Fibroblast of the aortic adventitia (primary cell): ENCODE measurements at places on chromosomes 1 and 21.

DNA sequence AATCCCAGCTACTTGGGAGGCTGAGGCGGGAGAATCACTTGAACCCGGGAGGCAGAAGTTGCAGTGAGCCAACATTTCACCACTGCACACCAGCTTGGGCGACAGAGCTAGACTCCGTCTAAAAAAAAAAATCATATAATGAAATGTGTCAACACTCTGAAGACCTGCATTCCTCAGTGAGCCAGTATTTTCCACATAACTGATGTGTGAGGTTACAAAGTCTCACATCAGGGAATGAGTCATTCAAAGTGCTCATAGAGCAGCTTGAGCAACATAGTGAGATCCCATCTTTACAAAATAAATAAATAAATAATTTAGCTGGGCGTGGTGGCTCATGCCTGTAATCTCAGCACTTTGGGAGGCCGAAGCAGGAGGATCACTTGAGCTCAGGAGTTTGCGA lies 65.5 kb downstream of the CASZ1 start:
- DNase-seq, result peak; percentile 57

DNA sequence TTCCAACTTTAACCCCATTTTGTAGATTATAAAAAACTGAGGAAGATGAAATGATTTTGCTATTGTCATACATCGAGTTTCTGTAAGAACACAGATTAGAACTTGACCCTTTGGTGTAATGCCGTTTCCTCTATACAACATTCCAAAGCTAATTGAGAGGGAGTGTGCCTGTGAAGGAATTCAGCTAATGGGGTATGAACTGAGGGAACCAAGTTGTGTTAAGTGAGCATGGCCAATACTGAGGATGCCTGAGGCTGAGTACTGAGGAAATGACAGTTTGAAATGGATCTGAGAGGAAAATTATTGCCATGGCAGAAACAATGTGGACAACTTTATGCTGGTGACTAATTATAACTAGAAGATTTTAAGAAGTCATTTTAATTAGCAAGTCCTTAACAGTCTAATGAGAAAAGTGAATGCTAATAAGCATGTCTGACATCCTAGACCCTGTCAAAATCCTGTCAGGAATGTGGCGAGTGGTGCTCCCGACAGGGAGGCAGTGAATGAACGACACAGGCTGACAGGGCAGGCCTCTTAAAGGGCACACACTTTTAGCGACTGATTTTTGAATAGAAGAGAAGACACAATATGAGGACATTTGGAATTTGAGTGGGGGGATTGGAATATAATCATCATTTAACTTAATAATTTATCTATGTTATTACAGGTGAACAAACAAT lies 262.5 kb downstream of the HLX start:
- DNase-seq, result no peak

- DNase-seq, result peak; percentile 69
Measured at GRCh38 chr1:168469690-168470089, 74.1 kb downstream of the XCL2 start.

GRCh38 chr1:29527314-29528004 lies 291.1 kb downstream of the PTPRU start:
- no peak for DNase-seq

DNA sequence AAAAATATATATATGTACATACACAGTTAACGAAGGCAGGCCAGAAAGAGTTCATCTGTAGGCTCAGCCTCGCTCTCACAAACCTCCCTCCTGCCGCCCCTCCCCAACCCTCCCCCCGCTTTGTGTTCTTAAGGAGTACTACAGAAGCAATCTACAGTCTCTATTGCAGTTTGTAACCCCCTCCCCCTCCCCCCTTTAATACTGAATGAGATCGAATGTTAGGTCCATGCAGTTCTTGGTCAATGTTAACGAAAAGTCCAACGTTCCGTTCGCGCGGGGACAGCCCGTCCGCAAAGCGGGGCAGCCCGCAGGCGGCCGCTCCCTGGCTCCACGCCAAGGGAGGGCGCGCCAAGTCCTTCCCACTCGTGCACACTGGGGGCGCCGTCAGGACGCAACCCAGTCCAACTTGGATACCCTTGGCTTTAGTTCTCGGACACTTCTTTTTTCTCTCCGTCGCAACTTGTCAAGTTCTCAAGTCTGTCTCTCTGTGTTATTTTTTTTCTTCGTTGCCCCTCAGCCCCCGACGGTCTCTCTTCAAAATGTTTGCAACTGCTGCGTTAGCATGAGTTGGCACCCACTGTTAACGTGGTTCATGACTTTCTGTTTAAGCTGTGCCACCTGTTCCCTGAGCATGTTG lies 2.2 kb downstream of the JUN start:
- DNase-seq, result peak; percentile 77

DNA sequence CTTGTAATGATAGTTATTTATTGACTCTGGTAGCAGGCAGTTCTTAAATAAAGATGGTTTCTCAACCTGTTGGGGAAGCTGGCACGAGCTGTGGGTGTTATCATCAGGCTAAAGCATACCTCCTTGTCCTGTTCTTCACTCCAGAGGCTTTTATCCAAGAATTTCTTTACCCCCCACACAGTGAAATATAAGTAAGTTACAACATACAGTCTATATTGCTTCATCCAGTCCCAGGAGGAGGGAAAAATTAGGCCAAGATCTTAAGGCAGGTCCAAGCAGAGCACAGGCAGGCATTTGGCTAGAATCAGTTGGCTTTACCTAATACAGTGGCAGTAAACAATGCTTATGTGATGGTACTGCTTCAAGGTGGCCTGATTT lies 6.3 kb downstream of the TMEM81 start:
- DNase-seq, result peak; percentile 69

DNA sequence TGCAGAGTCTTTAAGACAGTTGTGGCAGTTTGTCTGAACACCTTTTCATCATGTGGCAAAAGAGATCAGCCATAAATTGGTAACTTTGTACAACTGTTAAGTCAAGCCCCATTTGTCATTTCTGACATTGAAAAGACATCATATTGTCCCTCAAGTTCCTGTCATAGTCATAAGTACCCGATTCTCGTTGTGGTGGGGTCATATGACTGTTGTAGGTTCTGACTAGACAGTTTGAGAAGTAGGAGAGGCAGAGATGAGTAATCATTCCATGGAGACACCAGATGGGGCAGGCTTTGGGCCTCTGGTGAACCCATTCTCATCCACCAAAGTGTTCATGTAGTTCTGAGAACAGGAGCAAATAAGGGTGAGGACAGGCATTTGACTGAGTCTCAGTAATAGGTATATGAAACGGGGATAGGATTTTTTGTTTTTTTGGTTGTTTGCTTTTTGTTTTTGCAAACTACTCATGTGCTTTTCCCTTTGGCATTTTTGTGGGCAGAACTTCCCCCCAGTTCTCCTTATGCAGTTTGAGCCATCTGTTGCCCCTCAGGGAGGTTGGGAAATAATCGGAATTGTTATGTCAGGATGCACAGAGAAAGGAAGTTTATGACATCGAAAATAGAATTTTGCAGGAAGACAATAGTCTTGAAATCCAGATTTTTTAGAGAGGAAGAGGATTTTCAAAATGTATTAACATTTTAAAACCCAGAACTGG lies 86.9 kb upstream of the KCNE2 start:
- no peak for DNase-seq

DNA sequence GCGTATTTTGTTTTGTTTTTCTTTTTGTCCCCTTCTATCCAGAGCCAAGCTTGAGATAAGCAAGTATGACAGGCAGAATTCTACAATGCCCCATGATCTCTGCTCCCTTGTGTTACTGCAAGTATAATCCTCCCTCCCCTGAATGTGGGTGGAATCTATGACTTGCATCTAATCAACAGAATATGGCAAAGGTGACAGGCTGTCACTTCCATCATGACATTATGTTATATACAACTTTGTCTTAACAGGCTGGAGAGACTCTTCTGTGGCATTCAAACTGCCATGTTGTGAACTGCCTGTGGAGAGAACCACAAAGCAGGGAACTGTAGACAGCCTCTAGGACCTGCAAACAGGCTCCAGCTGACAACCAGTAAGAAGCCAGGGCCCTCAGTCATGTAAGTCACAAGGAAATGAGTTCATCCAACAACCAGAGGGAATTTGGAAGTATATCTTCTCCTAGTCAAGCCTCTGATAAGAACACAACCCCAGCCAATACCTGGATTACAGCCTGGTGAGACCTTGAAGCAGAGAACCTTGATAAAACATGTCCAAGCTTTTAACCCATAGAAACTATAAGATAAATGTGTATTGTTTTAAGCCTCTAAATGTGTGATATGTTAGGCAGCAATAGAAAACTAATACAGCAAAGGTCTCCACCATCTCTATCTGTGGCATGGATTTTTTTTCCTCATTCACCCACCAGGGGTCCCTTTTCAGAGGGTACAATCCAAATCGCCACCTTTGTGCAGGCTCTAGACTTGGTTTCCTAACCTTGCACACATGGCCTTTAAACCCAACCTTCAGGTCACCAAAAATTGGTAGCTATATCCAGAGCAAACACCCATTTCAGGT lies 5.7 kb upstream of the C1orf162 start:
- no peak for DNase-seq

GRCh38 chr1:156937883-156938282 lies 17.5 kb downstream of the LRRC71 start:
- DNase-seq, result no peak

- no peak for DNase-seq
Measured at GRCh38 chr1:48229317-48229716, 6.8 kb downstream of the SLC5A9 start.

DNA sequence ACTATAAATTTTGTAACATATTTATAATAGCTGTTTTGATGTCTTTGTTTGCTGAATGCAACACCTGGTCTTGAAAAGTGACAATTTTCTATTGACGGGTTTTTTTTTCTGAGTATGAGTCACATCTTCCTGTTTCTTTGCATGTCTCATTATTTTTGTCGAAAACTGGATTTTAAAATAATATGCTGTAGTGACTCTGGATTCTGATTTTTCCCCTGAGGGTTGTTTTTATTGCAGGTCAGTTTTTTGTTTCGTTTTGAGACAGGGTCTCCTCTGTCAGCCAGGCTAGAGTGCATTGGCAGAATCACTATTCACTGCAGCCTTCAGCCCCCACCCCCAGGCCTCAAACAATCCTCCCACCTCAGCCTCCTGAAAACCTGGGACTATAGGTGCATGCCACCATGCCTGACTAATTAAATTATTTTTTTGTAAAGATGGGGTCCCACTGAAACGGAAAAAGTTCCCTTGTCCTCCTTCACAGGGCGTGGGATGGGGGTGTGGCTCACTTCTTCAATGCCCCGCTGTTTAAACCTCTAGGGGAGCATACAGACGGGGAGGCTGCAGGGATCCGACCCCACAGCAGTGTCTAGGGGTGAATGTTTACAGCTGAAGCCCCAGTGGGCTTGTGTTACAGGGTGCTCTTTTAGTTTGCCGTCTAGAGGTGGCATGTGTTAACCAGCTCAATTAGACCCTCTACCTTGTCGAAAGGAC lies 11.3 kb upstream of the PPIE start:
- no peak for DNase-seq

- DNase-seq, result peak; percentile 77
Measured at GRCh38 chr1:100866041-100866900, 28.4 kb downstream of the EXTL2 start.

DNA sequence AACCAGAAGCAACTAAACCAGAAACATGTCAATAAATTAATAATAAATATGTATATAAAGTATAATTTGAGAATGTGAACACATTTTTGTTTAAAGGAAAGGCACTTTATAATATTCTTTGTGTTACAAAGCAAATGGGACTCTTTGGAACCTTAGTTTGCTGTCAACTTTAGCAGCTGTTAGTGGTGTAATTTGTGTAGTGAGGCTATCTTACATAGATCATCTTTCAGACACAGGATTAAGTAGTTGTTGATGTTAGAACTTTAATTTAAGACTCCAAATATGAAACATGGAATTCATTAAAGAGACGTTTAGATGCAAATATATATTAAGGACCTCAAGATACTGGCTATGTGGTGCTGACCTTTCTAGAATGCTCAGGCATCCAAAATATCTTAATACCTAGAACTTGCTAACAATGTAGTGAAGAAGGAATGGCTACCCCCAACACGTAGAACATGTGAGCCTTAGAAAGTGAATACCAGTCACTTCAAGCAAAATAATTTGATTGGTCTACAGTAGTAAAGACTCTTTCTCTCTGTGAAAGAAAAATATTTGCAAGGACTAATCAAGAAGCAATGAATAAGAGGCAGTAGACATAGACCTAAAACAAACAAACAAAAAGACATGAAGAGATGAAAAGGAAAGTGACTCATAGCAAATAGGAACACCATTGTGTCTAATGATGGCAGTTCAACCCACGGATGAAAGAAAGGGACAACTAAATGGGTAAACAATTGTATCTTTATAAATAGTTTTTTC lies 811.4 kb downstream of the USP25 start:
- no peak for DNase-seq

GRCh38 chr1:192945390-192946130 lies 113.6 kb downstream of the UCHL5 start:
- DNase-seq, result no peak

- DNase-seq, result peak; percentile 27
Measured at GRCh38 chr1:210123383-210123782, 109.2 kb upstream of the SERTAD4 start.

DNA sequence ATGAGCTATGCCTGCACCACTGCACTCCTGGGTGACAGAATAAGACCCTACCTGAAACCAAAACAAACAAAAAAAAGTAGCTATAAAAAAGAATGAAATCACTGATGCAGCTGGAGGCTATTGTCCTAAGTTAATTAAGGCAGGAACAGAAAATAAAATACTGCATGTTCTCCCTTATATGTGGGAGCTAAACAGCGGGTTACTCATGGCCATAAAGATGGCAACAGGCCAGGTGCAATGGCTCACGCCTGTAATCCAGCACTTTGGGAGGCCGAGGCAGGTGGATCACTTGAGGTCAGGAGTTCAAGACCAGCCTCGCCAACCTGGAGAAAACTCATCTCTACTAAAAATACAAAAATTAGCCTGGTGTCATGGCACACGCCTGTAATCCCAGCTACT lies 152.7 kb downstream of the PIK3R3 start:
- DNase-seq, result no peak

- DNase-seq, result no peak
Measured at GRCh38 chr1:46657775-46658174, 10.4 kb downstream of the ATPAF1 start.

- DNase-seq, result no peak
Measured at GRCh38 chr1:168319691-168320090, 39.0 kb downstream of the TBX19 start.

DNA sequence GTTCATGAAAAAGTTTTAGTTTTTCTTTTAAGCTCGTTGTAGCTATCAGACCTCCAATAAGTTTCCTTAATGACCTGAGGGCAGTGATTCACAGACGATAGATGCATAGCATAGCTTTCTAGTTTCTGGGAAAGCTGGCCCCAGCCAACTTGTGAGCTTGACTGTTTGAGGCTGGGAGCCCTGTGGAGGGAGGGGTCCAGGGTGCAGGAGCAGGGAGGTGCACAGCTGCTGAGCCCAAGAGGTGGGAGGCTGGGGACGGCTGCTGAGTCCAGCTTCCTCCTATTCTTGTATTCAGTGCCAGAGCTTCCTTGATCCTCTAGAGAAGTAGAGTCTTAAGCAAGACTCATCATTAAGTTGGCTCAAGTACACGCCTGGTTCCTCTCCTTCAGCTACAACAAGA lies 11.0 kb upstream of the AVPR1B start:
- DNase-seq, result peak; percentile 25

DNA sequence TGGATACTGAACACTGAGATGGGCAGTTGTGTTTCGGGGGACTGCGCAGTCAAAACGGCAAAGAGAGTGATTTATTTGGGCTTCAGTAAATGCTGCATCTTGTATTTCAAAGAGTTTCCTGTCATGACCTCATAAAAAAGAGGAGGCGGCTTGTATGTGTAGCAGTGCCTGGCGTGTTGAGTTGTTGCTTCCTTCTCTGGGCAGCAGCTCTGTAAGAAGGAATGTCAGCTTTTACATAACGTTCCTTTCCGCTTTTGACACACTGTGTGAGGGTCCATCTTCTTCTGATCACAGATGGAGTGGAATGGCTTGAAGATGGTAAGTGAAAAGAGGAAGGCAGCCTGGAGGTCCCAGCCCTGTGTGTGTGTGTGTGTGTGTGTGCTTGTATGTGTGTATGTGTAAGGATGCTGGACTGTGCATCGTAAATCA lies 941 bp downstream of the ELAVL4 start:
- no peak for DNase-seq
